ENCODE measurements at places on chromosomes 16 and 17.

GRCh38 chr16:14462811-14463210, 167.2 kb downstream of the PARN start:
- no peak for DNase-seq

GRCh38 chr17:70621566-70621965, 452.2 kb downstream of the KCNJ2 start:
- no peak for DNase-seq

DNA sequence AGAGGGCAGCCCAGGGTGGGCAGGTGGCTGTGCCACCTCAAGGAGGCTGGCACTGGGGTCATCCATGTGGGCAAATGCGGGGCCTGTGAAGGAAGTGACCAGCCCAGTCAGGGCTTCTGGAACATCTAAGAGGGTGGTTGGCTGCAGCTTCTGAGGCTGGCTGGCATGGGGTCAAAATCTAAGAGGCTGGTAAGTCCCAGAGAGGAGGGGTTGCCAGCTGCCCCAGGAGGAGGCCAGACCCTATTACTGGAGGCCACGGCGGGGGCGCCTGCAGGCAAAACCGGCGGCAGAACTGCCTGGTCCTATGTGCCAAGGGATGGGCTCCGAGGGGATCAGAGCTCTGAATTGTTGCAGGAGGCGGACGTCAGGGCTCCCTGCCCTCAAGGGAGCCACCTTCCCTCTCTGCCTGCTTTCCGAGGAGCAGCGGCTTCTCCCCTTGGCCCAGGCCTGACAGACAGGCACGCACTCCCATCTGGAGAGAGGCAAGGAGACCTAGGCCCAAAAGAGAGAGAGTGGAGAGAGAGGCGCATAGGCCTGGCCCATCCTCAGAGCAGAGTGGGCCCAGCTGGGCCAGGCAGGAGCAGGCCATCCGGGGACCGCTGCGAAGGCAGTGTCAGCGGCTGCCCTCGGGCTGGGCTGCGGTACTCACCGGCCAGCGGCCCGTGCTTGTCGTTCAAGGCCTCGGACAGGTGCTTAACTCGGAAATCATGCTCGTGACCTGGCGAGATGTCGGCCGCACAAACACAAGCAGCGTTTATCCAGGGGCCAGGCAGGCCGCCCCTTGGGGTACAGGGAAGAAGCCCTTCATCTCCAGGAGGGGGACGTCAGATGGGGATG, 10.9 kb downstream of the ZACN start:
- DNase-seq = no peak

GRCh38 chr17:58394534-58395223, 22.7 kb downstream of the RNF43 start:
- DNase-seq = no peak

- peak; percentile 83 for DNase-seq
Measured at GRCh38 chr17:7851438-7852261, 3.2 kb upstream of the TMEM88 start.

GRCh38 chr17:65544672-65545071, 16.8 kb downstream of the AXIN2 start:
- no peak for DNase-seq

DNA sequence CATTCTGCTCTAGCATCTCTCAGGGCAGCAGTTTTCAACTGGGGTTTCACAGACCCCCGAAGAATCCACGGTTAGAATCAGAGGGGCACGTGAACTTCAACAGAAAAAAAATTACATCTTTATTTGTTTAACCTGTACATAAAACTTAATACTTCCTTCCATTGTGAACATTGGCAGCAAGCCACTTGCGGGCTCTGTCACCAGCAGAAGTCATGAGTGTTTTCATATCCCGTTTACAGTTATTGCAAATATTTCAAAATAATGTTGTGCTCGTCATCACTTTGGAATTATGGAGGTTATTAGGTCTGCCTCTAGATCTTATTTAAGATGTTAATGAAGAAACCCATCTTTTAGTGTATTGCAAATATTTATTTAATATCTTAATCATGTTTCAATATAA, 109.8 kb downstream of the SDR42E1 start:
- no peak for DNase-seq

GRCh38 chr17:33416131-33416530, 123.0 kb upstream of the ASIC2 start:
- no peak for DNase-seq

DNA sequence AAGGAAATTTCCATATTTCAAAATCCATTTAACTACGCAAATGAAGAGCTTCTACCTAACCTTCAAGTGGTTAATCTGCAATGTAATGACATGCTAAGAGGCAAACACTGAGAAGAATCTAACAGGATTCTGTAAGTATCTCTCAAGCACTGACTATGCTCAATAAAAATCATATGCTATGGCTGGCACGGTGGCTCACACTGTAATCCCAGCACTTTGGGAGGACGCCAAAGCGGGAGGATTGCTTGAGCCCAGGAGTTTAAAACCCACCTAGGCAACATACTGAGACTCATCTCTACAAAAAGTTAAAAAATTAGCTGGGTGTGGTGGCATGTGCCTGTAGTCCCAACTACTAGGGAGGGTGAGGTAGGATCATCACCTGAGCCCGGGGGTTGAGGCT, 32.7 kb downstream of the GNA13 start:
- no peak for DNase-seq

DNA sequence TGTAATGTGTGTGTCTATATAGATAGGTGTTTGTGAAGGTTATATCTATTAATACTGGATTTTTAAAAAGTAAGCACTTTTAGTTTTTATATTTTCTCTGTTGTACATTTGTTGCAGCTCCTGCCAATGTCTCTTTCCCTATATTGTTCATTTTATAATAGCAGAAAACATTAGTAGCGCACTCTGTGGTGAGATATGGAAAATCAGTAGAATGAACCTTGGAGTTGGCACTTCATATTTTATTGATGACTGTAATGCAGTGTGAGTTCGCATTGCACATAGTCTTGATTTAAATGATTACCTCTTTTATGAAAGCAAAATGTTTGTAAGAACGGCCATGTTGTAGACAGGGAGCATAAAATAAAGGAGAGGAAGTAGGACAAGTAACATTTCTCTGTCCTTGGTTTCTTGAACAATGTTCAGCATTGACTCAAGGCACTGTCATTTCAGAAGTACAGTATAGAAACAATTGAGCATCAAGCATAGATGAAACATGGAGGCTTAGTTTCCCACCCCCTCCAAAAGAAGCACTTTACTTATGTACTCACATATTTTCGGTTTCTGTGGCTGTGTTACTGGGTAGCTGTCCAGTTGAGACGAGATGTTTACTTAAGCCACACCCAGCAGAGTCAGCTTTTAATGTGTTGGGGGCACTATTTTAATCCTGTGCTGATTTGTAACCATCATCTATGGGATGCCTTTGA, 74.0 kb downstream of the TANC2 start:
- DNase-seq = peak; percentile 48

- DNase-seq = no peak
Measured at GRCh38 chr17:48175692-48176470, 68.3 kb downstream of the SNX11 start.

GRCh38 chr17:32266389-32267301, 1.0 kb downstream of the RHBDL3 start:
- no peak for DNase-seq

DNA sequence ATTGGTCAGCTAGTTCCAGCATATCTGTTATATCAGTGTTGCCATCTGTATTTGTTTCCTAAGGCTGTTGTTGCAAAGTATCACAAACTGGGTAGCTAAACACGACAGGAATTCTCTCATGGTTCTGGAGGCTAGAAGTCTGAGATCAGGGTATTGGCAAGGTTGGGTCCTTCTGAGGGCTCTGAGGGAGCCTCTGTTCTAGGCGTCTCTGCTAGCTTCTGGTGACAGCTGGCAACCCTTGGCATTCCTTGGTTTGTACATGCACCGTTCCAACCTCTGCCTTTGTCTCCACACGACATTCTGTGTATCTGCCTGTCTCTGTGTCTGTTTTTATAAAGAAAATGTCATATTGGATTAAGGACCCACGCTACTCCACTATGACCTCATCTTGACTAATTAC, 219.9 kb upstream of the NLRP1 start:
- DNase-seq = no peak

GRCh38 chr17:28364665-28365363, at the start of gene SEBOX:
Gene SEBOX, minus strand, starts transcription at chr17:28365199. Its CDS starts 48 bp downstream, at chr17:28365151.
- DNase-seq = no peak

DNA sequence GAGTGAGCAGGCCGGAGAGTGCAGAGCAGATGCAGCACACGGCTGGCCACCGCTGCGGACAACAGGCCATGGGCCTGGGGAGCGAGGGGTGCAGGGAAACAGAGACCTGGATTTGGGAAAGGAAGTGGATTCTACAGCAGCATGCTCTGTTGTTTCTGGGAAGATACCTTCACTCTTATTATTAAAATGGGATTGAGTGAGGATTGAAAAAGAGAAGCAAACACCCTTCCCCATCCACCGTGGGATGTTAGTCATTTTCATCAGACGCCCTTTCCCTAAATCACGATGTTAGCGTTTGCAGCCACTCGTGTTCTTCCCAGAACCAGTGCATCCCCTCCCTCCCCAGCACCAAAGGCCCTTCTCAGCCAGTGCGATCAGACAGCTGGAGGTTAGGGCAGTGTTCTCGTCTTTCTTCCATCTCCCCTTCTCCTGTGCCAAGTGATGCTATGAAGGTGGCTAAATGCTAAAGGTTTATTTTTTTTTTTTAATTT, 196.5 kb upstream of the CHMP6 start:
- DNase-seq = no peak

- DNase-seq = no peak
Measured at GRCh38 chr16:22397464-22397863, 23.0 kb upstream of the CDR2 start.

DNA sequence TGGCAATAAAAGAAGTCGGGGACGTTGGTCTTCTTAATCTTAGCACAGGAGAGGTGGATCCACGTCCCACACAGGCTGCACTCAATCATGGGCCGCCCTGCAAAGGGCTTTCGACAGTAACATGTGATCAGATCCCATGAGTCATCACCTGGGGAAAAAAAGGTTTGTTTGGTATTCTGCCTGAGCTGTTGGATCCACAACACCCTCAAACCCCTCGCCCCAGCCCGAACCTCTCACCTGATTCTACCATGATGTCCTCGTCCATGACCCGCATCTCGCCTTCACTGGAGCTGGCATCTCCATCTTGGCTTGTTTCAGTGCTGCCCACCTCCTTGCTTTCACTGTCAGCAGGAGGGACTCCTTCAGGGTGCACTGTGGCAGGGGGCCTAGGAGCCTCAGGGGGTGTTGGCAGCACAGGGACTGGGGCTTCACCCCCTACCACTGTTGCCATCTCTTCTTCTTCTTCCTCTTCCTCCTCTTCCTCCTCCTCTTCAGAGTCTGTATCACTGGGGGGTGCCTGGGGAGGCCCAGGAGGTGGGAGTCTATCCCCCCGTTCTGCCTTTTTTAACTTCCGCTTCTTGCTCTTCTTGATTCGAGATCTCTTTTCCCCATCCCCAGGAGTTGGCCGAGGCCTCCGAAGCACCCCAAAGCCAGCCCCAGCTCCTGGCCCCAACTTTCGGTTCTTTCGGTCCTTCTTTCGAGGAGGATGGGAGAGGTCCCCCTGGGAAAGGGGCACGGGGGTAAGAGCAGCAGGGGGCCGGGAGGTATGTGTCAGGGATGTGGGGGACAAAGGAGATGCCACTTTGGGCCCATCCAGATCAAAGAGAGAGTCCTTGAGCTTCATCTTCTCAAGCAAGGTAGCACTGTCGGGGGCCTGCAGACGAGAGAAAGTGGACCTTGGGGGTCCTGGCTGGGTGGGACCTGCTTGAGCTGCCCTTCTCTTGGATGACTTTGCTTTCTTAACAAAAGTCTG, 1.7 kb upstream of the DVL2 start:
- no peak for DNase-seq

All from COR-L47 (cell line).